Coronary artery (tissue), 2 donors: ENCODE measurements at places on chromosomes 2 and 18.

GRCh38 chr2:113164215-113164929, 9.4 kb upstream of the PSD4 start:
- peak; percentile 33 for DNase-seq

DNA sequence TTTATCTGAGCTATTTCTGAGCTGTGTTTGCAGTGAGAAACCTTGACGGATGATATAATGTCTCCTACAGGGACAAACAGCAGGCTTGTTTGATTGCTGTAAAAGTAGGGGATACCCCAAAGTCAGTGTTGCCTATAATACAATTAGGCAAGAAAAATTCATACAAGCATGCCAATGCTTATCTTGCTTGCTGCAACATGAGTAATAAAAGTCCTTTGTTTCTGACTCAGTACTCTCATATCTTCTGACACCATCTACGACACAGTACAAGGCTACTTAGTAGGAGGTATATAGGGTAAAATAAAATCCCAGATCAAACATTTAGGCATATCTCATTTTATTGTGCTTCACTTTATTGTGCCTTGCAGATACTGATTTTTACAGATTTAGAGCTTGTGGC, 33.0 kb downstream of the ERBB4 start:
- DNase-seq, result no peak

DNA sequence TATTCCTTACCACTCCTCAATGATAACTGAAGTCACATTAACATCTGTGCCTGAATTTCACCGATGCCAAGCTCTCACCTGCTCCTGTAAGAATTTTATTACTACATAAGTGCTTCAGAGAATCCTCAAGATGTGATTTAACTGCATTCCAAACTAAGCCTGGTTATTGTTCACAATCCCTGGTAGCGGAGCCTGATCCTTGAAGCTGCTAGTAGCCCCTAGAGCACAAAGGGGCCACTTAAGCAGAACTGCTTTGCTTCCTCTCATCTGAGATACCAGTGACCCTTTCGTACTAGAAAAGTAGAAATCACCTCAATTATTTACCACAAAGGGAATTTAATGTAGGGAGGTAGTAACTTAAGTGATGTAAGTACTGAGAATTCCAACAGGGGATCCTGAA, 529.6 kb downstream of the CPS1 start:
- DNase-seq, result no peak

DNA sequence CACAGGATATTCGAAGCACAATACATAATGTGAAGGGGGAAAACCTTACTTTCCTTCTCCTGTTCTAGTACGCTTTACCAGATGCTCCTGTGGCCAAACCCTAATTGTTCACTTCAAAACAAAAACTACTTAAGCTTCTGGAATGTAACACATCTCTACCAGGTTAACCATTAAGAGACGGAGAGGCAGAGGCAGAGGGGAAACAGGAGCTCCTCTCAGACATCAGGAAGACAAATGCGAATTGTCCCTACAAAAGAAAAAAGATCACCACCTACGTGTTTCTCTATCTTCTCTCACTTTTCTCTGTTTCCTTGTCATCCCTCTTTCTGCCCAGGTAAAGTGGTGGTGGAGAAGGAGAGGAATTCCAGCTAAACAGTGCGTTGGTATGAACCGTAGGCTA, 266.8 kb downstream of the NRXN1 start:
- DNase-seq, result no peak

- no peak for DNase-seq
These were observed 112.3 kb downstream of the LNPK start for GRCh38 chr2:175889701-175890302.
